ENCODE measurements at places on chromosomes 16 and 17.

DNA sequence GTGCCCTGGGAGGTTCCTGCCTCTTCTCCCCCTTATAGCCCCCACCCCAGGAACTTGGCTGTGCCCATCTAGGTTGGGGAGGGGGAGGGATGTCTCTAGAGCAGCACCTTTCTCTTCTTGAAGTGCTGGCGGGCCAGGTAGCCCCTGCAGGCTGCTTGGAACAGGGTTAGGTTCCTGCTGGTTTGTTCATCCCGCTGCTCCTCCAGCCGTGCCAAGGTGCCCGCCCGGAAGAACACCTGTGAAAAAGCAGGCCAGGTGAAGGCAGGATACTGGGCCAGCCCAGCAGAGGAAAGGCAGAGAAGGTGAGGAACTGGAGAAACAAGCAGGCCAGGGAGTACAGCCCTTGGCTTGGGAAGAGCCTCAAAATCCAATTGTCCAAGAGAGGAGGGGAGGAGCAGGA lies 56.6 kb downstream of the PIPOX start:
- DNase-seq = no peak

GRCh38 chr17:74305865-74306654 lies 20.0 kb upstream of the KIF19 start:
- DNase-seq = no peak

GRCh38 chr17:63911657-63912100 lies 621 bp upstream of the CSHL1 start:
- no peak for DNase-seq

GRCh38 chr16:66332634-66333610 lies 33.6 kb upstream of the CDH5 start:
- DNase-seq = no peak

DNA sequence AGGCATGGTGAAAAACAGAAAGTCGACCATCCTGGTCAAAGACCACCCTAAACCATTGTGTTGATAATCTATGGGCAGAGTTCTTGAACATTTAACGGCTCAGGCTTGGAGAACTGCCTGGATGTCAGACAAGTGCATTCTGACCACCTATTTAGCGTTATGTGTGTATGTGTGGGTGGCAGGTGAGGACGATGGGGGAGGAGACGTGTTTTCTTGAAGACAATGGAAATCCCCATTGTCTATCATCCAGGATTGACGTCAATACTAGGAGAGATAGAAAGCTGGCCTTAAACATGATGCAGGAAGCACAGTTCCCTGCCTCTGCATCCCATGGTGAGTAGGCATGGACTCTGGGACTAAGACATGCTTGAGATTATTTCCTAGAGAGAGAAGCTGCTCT lies 157.4 kb upstream of the MAF start:
- DNase-seq = no peak

GRCh38 chr17:59378675-59379074 lies 47.2 kb downstream of the YPEL2 start:
- DNase-seq = no peak

GRCh38 chr16:6888531-6888930 lies 444.1 kb upstream of the RBFOX1 start:
- DNase-seq = no peak

DNA sequence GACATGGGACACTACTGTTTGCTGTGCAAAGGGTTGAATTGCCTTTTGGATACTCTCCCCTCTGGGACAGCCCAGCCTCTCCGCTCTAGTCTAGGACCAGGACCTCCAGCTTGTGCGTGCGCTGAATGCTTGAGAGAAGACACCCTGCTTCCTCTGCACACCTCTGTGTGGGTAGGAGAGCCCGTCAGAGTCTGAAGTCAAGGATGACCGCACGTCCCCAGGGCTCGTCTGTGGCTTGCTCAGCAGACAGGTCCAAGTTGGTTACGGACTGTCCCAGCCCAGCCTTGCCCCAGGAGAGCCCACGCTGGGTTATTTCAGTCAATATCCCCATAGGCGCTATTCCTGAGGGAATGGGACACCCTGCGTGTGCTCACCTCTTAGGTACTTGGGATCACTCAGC lies 3.7 kb downstream of the C16orf89 start:
- DNase-seq = peak; percentile 22
